ENCODE measurements at places on chromosomes 16 and 17.
A peak's percentile ranks its signal among the peaks of the same experiment; 100 is the strongest.

- DNase-seq: no peak
Measured at GRCh38 chr17:21352221-21352980, 23.8 kb upstream of the KCNJ12 start.

- DNase-seq: no peak
Measured at GRCh38 chr17:82101767-82102679, 4.0 kb upstream of the FASN start.

DNA sequence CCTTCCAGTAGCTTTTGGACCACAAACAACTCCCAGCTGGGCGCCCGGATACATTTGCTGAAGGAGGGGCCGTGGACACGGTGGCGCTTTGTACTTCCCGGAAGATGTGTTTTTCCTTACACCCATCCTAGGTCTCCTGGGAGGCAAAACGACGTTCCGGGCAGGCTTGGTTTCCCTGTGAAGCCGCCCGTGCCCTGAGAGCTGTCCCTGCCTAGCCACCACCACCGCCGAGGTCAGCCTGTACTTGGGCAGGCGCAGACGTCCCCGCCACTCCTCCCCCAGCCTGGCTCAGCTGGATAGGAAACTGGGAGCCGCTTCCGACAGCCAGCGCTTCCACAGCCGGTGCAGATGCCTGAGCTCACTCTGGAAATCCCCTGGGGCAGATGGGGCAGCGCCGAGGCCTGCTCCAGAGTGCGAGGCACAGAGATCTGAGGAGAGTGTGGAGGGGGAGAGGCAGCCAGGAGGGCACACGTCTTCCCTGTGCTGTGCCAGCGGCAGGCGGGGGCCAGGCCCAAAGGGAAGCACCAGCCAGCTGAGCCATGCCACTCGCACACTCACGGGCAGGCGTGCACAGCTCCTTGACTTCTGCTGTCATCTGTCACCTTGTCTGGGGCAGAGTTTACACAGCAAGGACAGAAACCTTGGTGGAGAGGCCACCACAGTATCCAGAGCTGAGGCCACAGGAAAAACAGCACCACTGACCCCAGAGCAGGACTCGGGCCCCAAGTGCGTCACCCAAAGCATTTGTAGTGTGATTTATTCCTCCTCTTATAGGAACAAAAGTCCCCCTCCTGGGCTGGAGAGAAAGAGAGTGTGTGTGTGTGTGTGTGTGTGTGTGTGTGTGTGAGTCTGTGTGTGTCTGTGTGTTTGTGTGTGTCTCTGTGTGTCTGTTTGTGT lies 3.0 kb downstream of the RHBDF2 start:
- no peak for DNase-seq

GRCh38 chr16:53971616-53972015 lies 267.7 kb downstream of the FTO start:
- no peak for DNase-seq

DNA sequence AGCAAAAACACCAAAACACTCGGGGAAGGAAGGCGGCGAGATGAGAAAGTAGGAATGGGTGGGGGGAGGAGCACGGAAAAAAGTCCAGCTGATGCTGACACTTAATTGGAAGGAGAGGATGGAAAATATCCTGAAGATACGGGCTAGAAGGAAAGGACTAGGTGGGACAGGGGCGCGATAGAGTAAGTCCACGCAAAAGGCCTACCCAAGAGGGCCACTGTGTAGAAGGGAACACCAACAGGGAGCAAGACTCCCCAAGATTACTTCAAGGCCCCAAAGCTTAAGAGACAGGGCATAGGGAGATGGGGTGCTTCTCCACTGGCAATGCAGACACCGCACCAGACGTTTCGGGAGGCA lies 736 bp downstream of the APPBP2 start:
- DNase-seq: no peak

- peak; percentile 3 for DNase-seq
Measured at GRCh38 chr17:80671039-80671824, 126.6 kb downstream of the RPTOR start.

DNA sequence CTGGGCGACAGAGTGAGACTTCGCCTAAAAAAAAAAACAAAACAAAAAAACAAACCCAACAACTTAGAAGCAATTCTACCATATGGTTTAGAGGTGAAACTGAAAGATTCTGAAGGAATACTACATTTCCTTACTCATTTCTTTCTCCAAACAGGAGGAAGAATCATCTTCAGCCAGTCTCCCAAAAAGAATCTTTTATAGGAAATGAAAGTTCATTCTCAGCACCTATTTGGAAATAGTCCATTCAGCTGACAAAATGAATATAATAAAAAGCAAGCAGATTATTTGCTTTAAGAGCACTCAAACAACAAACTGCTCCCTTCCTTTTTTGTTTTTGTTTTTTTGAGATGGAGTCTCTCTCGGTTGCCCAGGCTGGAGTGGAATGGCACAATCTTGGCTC lies 17.7 kb downstream of the GRB2 start:
- no peak for DNase-seq

GRCh38 chr16:29900102-29900887 lies at the start of gene ASPHD1:
Gene ASPHD1, plus strand, starts transcription at chr16:29900488. Its CDS starts 484 bp downstream, at chr16:29900972.
- DNase-seq: peak; percentile 46

GRCh38 chr16:57343221-57343620 lies 15.4 kb upstream of the CCL22 start:
- no peak for DNase-seq

- peak; percentile 77 for DNase-seq
Measured at GRCh38 chr16:53950677-53951076, 246.7 kb downstream of the FTO start.

DNA sequence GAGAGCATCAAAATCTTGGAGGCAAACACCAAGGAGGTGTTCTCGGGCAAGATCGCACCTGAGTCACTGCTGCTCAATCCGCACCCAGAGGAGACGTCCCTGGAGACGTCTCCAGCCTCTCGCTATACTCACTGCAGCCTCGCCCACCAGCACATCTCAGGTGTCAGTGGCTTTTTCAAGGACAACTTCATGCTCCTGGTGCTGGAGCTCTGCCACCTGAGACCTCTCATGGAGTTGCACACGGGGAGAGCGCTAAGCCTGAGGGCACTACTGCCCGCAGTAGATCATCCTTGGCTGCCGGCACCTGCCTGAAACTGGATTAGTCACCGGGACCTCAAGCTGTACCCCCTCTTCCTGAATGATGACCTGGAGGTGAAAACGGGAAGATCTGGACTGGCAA lies 2.6 kb upstream of the MBTPS1 start:
- no peak for DNase-seq

GRCh38 chr17:82940226-82941020 lies 100.6 kb upstream of the ZNF750 start:
- DNase-seq: no peak

DNA sequence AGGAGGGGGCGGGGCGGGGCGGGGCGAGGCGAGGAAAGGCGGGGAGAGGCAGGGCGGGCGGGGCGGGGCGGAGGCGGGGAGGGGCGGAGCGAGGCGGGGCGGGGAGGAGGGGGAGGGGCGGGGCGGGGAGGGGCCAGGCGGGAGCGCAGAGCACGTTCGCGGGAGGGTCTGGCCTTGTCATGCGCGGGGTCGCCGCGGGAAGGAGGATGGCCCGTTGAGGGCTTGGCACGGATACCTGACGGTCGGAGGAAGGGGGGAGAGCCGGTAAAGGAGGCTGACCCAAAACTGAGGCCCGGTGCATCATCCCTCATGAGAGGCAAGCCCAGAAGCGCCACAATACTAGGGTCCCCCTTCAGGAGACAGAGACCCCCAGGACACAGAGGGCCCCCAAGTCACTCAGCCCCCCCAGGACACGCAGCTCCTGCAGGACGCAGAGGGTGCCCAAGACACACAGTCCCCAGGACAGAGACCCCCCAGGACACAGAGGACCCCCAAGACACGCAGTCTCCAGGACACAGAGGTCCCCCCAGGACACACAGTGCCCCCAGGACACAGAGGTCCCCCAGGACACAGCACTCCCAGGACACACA lies 593 bp upstream of the WDR45B start:
- peak; percentile 72 for DNase-seq

DNA sequence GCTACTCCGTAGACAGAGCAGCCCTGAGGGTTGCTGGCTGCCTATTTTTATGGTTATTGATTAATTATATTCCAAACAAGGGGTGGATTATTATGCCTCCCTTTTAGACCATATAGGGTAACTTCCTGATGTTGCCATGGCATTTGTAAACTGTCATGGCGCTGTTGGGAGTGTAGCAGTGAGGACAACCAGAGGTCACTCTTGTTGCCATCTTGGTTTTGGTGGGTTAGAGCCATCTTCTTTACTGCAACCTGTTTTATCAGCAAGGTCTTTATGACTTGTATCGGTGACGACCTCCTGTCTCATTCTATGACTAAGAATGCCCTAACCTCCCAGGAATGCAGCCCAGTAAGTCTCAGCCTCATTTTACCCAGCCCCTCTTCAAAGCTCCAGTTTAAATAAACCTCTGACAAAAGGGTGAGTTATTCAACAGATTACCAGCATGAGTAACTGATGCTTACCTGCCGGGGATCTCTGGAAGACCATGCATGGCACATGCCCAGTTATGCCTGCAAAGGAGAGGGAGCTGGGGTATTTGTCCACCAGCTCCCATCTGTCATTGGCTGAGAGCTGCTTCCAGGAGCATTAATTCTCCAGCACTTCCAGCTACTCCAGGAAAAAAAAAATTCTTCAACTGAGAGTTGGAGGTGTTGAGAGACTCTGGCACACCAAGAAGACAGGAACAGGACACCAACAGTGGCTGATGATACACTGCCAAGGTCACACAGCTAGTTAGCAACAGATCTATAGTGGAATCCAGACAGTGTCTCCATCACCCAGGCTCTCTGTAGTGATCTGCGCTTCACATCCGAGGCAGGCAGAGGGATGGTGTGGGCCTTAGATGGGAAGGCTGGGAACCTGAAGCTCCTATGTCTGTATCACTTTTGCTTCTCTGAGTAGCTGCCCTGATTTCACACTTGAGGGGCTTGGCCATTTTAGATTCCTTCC lies 36.6 kb upstream of the IL21R start:
- no peak for DNase-seq

- no peak for DNase-seq
Measured at GRCh38 chr16:80743772-80744171, 60.6 kb downstream of the CDYL2 start.

- DNase-seq: no peak
Measured at GRCh38 chr17:77318491-77319210, 177.9 kb downstream of the SEC14L1 start.

GRCh38 chr16:77899416-77899815 lies 111.1 kb downstream of the VAT1L start:
- DNase-seq: no peak

DNA sequence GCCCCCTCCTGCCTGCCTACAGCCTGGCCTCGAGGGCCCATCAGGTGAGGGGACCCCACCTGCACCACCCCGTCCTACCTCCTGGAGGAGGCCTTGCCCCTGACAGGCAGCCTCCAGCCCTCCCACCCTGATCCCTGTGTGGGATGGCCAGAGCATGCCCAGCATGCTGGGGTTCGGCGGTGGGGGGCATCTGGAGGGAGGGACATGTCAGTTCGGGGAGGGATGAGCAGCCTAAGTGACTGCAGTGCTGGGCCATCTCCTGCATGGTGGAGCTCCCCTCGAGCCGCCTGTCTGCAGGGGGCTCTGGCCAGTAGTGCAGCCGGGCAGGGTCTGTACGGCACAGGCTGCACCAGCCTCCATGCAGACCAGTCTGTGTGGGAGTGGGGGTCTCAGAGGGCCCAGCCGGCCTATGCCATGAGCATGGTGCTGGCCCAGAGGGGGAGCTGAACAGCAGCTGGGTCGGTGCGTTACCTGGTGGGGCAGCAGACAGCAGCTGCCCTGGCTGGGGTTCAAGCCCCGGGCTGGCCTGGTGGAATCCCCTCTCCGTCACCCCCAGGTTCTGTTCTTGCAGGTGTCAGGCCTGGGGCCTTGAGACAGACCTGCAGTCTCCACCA lies 4.0 kb upstream of the RNPS1 start:
- no peak for DNase-seq

GRCh38 chr17:41467561-41467960 lies 375 bp upstream of the KRT32 start:
- DNase-seq: no peak

DNA sequence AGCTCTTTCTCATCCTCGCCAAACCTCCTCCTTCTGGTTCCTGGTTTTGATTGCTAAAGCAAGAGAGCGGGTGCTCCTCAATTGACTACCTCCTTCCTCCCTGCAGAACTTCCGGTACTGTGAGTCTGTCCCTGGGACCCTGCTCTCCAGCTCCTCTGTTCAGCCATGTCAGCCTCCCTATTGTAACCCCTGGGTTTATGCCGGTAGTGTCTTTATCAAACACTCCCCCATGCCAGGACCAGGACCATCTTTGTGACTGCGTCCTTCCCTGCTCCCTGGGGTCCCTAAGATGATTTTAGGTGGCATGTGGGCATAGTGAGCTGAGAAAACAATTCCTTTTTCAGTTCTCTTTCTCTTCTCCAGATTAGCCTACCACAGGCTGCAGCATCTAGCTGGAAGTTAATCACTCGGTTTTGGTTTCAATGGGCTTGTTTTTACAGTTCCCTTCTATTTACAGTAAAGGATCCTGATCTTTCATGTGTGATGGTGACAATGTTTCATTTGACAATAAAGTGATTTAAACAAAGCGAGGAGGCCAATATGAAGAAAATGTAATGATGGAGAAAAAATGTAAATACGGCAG lies 27.7 kb upstream of the IL21R start:
- DNase-seq: no peak

DNA sequence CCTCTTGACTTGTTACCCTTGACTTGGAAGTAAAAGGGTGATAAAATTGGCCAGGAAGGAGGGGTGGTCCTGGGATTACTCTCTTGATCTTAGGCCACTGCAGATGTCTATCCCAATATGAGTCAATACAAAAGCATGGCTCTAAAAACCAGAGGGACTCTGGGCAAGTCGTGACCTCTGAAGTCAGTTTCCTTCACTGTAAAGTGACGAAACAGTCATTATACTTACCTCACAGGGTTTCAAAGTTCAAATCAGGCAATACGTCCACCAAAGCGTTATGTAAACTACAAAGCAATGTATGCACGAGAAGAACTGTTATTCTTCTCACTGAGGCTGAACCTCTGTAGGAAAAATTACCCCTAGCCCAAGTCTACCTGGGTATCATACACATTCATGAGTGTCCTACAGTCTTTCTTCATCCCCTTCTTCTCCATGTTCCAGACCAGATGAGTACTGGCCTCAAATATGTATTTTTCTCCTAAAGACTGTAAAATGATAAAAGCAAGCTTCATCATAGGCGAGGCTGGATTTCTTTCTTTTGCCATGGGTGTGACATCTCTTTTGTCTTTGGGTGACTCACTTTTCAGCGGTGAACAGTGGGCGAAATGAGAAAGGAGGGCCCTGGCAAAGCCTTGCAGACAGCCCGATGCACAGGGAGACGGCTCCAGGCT lies 34.5 kb upstream of the CLEC18B start:
- no peak for DNase-seq

- no peak for DNase-seq
Measured at GRCh38 chr16:82062645-82063058, 27.6 kb downstream of the HSD17B2 start.

DNA sequence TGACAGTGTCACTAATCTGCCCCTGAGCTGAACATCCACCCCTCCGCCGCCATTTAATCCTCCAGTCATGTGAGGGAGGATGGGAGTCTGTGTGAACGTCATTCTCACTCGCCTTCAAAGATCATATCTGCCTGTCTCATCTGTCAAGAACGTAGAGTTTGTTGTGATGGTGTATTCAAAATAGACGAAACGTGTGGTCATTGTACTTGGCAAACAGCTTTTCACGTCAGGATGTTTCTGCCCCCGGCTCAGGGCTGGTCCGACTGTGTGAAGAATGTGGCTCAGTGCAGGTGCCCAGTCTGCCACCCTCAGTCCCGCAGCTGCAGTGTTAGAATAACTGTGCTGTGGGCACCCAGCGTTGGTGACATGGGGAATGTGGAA lies 148.0 kb downstream of the KCNJ12 start:
- no peak for DNase-seq

GRCh38 chr16:30127993-30128392 lies 5.0 kb upstream of the MAPK3 start:
- no peak for DNase-seq

Data from NCI-H1105 (cell line).